SHP77 treated with DMSO at 0.1 percent for 48 hours (cell line): ENCODE measurements at places on chromosomes 1 and 21.

DNA sequence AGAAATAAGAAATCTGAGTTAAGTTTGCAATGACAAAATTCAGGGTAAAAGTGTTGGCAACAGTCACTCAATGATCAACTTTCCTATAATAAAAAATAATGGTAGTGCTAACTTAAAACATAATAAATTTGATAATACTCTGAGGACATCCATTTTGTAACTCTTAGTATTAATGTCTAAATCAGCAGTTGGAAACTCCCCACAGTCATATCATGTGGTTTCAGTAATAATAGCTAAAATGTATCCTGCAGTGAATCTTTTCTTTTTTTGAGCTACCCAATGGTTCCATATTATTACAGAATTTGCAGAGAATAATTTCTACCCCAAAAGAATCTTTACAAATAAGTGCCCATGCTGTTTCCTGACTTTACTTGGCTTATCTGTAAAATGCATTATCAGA is 286.7 kb downstream of the PTPRC start:
- DNase-seq: no peak

GRCh38 chr1:195591917-195592672 is 1016.1 kb downstream of the KCNT2 start:
- no peak for DNase-seq

GRCh38 chr1:86846164-86846647 is 67.7 kb downstream of the SELENOF start:
- DNase-seq: no peak

GRCh38 chr1:94044290-94044790 is 76.6 kb downstream of the ABCA4 start:
- DNase-seq: peak; percentile 41

DNA sequence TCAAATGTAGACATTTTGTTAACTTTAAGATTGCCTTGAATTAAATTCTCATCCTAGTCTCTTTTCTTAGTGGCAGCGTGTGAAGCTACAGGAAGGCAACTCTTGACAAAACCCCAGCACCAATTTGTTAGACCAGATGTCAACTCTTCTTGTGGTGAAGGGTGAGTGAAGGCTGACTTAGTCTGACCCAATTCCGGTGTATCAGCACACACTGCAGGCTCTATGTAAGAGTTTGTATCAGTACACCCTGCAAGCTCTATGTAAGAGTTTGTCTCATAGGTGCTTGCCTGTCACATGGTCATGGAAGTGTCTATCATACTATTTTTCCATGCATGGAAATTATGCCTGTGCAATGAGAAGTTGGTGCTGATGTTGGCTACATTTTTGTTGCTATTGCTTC is 16.8 kb downstream of the CR2 start:
- DNase-seq: no peak

GRCh38 chr1:17630048-17630830 is 90.7 kb downstream of the ARHGEF10L start:
- no peak for DNase-seq

GRCh38 chr1:111980686-111981085 is 8.8 kb downstream of the KCND3 start:
- DNase-seq: peak; percentile 65

DNA sequence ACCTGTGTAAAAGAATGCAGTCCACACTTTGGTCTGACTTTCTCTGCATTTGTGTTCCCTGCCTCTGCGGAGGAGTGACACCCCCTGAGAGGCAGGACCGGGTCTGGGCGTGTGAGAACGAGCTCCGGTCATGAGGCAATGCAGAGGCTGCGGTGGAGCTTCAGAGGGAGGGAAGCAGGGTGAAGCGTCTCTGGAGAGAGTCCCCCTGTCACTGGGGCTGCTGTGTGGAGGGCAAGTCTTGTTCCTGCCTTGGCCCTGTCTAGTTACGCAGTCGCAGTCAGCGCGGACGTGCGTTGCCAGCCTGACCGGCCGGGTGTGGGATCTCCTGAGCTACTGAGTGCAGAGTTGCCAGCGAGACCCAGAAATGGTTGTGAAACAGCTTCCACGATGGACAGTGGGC is 48.5 kb downstream of the BACE2 start:
- no peak for DNase-seq

GRCh38 chr1:187641463-187641862 is 812.7 kb downstream of the PLA2G4A start:
- DNase-seq: no peak

GRCh38 chr1:186059311-186059710 is 315.7 kb downstream of the TPR start:
- no peak for DNase-seq

GRCh38 chr1:37629008-37629407 is 5.7 kb downstream of the RSPO1 start:
- no peak for DNase-seq

GRCh38 chr1:174165471-174166137 is 6.3 kb downstream of the RABGAP1L start:
- no peak for DNase-seq

DNA sequence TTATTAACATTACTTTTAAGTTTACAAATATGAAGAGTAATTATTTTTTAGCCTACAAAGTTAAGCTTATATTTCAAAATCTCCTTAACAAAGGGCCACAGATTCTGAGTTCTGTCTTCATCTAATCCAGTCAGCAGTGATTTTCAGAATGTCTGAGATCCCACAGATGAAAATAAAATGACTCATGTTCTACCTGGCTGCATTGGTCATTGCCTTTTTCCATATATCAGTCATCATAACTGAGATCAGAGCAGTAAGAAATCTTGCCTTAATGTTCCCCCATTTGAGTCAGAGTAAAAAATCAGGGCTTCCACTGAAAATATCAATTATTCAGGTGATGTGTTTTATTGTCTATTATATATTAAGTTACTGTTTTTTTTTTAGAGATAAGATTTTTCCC is 416.1 kb downstream of the MRPL39 start:
- no peak for DNase-seq

GRCh38 chr1:222109836-222110235 is 367.9 kb upstream of the DUSP10 start:
- DNase-seq: no peak

GRCh38 chr21:45096217-45096616 is 21.8 kb downstream of the ADARB1 start:
- DNase-seq: no peak

- no peak for DNase-seq
Observed at GRCh38 chr1:109191377-109191776, 22.3 kb upstream of the SARS1 start.

- peak; percentile 21 for DNase-seq
Observed at GRCh38 chr1:70685300-70686286, 274.5 kb downstream of the CTH start.

GRCh38 chr1:80565406-80565805 is 1235.3 kb upstream of the ADGRL2 start:
- no peak for DNase-seq

GRCh38 chr1:115255154-115255553 is 82.9 kb downstream of the NGF start:
- no peak for DNase-seq

DNA sequence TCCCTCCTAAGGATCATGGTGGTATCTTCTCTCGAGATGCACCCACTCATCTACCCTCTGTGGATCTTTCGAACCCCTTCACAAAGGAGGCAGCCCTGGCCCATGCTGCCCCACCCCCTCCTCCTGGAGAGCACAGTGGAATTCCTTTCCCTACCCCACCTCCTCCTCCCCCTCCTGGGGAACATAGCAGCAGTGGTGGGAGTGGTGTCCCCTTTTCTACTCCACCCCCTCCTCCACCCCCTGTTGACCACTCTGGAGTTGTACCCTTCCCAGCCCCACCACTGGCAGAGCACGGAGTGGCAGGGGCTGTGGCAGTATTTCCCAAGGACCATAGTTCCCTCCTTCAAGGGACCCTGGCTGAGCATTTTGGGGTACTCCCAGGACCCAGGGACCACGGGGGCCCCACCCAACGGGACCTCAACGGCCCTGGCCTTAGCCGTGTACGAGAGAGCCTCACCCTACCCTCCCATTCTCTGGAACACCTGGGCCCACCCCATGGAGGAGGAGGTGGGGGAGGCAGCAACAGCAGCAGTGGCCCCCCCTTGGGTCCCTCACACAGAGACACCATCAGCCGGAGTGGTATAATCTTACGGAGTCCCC is 14.5 kb upstream of the TARS2 start:
- no peak for DNase-seq

DNA sequence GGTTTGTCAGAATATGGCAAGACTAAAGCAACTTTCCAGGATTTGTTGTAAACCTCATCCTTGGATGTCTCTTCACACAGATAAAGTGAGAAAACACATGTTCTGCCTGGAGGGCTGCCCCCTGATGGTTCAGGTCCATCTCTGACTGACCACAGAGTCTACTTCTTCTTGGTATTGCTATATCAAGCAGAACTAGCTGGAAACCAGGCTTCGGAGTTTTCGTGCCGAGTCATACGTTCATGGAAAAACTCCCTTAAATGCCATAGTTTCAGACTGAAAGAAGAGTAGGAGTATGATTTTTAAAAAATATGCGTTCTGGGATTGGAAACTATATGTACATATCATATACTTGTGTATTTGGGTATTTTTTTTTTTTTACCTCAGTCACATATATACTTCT is 5.8 kb downstream of the OR10T2 start:
- DNase-seq: no peak
